A549 treated with CORT108297 at 1 μM for 4 hours (cell line): ENCODE measurements at places on chromosomes 2 and 18. TPM values are rescaled to one million over a fixed set of nuclear protein-coding genes. Genes with fewer than 3 reads are reported as not detected.

The C2orf66 gene
- 0.06 to 0.13 TPM (median 0.07 TPM) in 3 of 5 replicates, not detected in the others for total RNA-seq

The ACMSD gene
- not detected in 5 replicates for total RNA-seq

The TUBA4B gene
- total RNA-seq, result 0.30 to 0.56 TPM (median 0.37 TPM) in 5 replicates

The MEP1B gene
- 0.06 to 0.14 TPM (median 0.07 TPM) in 3 of 5 replicates, not detected in the others for total RNA-seq

The EPAS1 gene
- 96.5 to 117 TPM (median 111 TPM) in 5 replicates for total RNA-seq

The DSG1 gene
- not detected in 5 replicates for total RNA-seq

The C2orf72 gene
- total RNA-seq, result 5.5 to 8.2 TPM (median 6.4 TPM) in 5 replicates

The PLEKHB2 gene
- total RNA-seq, result 68.8 to 80.4 TPM (median 78.0 TPM) in 5 replicates

The PTH2R gene
- total RNA-seq, result not detected in 5 replicates

The PPP1R1C gene
- total RNA-seq, result 1.6 to 2.2 TPM (median 1.8 TPM) in 5 replicates

The ITPRIPL1 gene
- total RNA-seq, result not detected in 5 replicates

The NOSTRIN gene
- 1.3 to 2.1 TPM (median 1.7 TPM) in 5 replicates for total RNA-seq

The HSBP1L1 gene
- total RNA-seq, result 10.7 to 14.2 TPM (median 12.6 TPM) in 5 replicates

The CNGA3 gene
- 0.06 TPM in 1 of 5 replicates, not detected in the others for total RNA-seq

The SERPINB13 gene
- not detected in 5 replicates for total RNA-seq

The ZNF521 gene
- total RNA-seq, result not detected in 5 replicates

The ARHGEF4 gene
- 5.7 to 9.0 TPM (median 8.2 TPM) in 5 replicates for total RNA-seq

The HOXD12 gene
- total RNA-seq, result not detected in 5 replicates

The KCNG2 gene
- total RNA-seq, result not detected in 5 replicates

The HIBCH gene
- total RNA-seq, result 13.2 to 19.5 TPM (median 13.6 TPM) in 5 replicates

The ANKRD30BL gene
- not detected in 5 replicates for total RNA-seq

The UPP2 gene
- not detected in 5 replicates for total RNA-seq

The CRYGC gene
- not detected in 5 replicates for total RNA-seq

The TUBB8B gene
- 0.07 TPM in 1 of 5 replicates, not detected in the others for total RNA-seq

The HOXD11 gene
- 6.2 to 9.1 TPM (median 7.8 TPM) in 5 replicates for total RNA-seq

The EFHD1 gene
- 1.9 to 2.9 TPM (median 2.5 TPM) in 5 replicates for total RNA-seq

The FAM161A gene
- 5.3 to 8.2 TPM (median 7.3 TPM) in 5 replicates for total RNA-seq

The SERPINB2 gene
- total RNA-seq, result 0.03 to 0.09 TPM (median 0.05 TPM) in 3 of 5 replicates, not detected in the others

The CROCC2 gene
- not detected in 5 replicates for total RNA-seq

The CHRND gene
- total RNA-seq, result not detected in 5 replicates

The STEAP3 gene
- 39.7 to 50.4 TPM (median 45.1 TPM) in 5 replicates for total RNA-seq

The MYO5B gene
- 10.0 to 12.3 TPM (median 11.0 TPM) in 5 replicates for total RNA-seq

The PLGLB2 gene
- 0.13 to 0.35 TPM (median 0.25 TPM) in 4 of 5 replicates, not detected in the other for total RNA-seq

The PTPRN gene
- total RNA-seq, result 1.1 to 1.9 TPM (median 1.6 TPM) in 5 replicates

The CENPA gene
- total RNA-seq, result 48.7 to 57.9 TPM (median 55.8 TPM) in 5 replicates

The LIMS4 gene
- total RNA-seq, result 0.29 to 1.3 TPM (median 0.87 TPM) in 5 replicates

The KCNJ3 gene
- total RNA-seq, result not detected in 5 replicates

The MYO7B gene
- total RNA-seq, result 0.09 to 0.27 TPM (median 0.13 TPM) in 5 replicates
